ENCODE measurements at places on chromosomes 6 and 20. TPM values are rescaled to one million over a fixed set of nuclear protein-coding genes. Genes with fewer than 3 reads are reported as not detected.

DNA sequence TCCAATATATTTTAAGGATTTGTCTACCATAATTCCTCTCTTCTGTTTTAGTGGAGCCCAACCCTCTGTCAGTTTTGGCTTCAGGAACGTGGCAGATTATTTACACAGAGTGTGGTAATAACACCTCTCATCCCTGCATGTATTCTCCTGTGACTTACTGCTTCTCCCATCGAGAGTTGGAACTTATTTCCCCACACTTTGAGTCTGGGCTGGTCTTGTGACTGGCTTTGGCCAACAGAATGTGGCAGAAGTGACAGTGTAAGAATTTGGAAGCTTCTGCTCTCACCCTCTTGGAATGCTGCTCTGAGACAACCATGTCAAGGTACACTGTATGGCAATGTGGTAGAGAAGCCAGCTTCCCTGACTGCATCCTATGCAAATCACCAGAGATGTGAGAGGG, 407.7 kb downstream of the EPM2A start:
- DNase-seq, result no peak

- no peak for DNase-seq
These were observed 191.2 kb upstream of the TCF21 start for GRCh38 chr6:133697666-133698065.

DNA sequence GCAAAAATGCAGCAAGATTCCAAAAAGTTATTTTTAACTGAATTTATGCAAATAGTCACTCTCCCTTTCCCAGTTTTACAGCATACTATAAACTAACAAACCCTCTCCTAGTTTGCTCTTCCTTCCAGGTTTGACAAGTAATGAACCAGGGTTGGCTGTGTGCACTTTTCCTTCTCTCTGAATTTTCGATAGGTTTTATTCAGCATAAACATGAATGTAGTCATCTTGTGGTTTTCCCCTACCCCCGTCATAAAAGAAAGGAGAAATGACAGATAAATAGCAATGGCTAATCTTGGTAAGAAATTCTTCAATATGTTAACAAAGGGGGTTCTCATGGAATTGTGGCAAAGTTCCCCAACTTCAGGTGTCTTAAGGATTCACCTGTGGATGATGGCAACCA, 26.3 kb downstream of the PRDM1 start:
- DNase-seq, result no peak

DNA sequence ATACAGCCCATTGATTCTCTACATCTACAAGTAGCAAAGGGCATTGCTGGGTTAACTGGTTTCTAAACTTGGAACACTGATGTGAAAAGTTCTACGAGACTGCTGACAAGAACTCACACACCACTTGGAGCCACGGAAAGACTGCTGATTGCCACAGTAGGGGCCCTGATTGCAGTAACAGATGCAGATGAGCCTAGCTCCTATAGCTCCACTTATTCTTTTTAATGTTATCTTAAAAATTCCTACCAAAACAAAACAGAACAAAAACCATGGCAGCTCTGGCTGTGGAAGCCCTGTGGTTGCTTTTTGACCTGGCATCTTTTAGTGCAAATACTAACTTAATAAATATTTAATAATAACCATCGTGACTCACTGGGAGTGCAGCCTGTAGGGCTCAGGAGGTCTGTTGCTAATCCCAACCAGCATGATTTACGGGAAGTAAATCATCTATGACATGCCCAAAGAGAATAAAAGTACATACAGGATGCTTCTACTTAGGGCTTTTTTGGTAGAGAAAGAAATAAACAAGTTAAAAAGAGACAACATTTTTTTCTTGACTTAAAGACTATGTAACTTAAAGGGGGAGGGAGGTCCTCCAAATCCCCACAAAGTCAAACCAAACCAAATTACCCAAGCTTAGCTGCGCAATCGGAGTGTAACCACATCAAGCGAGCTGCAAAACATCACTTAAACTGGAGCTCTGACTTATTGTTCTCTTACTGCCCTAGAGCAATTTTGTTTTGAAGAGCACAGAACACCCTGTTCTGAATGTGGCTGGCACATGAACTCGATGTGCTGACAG, 87.2 kb downstream of the FKBP5 start:
- no peak for DNase-seq

- DNase-seq, result no peak
These were observed 144.5 kb downstream of the CEBPB start for GRCh38 chr20:50335105-50335504.

DNA sequence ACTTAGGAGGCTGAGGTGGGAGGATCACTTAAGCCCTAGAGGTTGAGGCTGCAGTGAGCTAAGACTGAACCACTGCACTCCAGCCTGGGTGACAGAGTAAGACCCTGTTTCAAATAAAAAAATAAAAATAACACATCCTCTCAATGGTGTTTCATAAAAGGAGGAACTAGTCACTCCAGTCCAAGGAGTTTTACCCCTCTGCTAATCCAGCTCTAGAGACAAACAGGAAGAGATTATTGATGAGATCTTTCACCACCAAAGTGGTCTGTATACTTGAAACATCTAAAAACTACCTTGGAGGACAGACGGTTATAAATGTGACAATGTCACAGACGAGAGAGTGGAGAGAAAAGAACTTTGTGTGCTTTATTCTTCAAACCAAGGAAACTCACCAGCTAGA, 58.2 kb downstream of the PIGU start:
- DNase-seq, result no peak

HLA-DRB1 gene
- total RNA-seq, result 80.3 TPM

DNA sequence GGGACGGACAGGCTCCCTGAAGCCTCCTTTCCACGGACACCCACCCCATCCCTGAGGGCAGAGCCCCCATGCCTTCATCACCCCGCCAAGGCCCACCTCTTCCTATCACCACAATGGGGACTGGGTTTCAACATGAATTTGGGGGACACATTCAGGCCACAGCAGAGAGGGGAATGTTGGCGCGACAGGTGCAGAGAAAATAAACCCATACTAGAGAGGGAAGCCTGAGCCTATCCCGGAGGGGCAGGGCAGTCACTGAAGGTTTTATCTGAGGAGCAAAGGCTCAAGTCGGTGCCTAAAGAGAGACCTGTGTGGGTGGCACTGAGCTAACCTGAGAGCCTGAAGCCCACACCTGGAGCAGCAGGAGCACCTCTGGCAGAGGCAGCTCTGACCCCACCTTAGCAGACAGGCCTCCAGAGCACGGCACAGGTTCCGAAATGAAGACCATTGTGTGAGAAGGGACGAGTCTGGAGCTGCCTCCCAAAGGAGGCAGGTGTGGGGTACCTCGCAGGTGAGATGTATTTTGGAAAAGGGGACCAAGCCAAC, 180.6 kb upstream of the PDE10A start:
- DNase-seq, result no peak

DNA sequence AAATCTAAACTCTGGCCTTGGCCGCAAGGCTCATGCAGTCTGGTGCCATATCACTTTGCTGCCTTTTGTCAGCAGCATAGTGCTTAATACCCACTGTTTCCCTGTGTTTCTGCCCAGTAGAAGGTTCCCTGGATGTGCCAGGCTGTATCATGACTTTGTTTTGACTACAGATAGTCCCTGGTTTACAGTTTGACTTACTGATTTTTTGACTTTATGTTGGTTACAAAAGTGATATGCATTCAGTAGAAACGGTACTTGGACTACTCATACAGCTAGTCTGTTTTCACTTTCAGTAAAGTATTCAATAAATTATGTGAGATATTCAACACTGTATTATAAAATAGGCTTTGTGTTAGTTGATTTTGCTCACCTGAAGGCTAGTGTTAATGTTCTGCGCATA, 19.0 kb downstream of the RALY start:
- DNase-seq, result no peak

TFAP2C gene
- total RNA-seq, result 0.49 TPM

DNA sequence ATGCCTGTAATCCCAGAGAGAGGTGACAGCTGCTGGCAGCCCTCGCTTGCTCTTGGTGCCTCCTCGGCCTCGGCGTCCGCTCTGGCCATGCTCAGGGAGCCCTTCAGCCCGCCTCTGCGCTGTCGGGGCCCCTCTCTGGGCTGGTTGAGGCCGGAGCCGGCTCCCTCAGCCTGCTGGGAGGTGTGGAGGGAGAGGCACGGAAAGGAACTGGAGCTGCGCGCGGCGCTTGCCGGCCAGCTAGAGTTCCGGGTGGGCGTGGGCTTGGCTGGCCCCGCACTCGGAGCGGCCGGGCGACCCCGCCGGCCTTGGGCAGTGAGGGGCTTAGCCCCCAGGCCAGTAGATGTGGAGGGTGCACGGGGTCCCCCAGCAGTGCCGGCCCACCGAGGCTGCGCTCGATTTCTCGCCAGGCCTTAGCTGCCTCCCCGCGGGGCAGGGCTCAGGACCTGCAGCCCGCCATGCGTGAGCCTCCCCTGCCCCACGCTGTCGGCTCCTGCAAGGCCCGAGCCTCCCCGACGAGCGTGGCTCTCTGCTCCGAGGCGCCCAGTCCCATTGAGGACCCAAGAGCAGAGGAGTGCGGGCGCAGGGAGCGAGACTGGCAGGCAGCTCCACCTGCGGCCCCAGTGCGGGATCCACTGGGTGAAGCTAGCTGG, 34.6 kb downstream of the C6orf52 start:
- DNase-seq, result no peak

DNA sequence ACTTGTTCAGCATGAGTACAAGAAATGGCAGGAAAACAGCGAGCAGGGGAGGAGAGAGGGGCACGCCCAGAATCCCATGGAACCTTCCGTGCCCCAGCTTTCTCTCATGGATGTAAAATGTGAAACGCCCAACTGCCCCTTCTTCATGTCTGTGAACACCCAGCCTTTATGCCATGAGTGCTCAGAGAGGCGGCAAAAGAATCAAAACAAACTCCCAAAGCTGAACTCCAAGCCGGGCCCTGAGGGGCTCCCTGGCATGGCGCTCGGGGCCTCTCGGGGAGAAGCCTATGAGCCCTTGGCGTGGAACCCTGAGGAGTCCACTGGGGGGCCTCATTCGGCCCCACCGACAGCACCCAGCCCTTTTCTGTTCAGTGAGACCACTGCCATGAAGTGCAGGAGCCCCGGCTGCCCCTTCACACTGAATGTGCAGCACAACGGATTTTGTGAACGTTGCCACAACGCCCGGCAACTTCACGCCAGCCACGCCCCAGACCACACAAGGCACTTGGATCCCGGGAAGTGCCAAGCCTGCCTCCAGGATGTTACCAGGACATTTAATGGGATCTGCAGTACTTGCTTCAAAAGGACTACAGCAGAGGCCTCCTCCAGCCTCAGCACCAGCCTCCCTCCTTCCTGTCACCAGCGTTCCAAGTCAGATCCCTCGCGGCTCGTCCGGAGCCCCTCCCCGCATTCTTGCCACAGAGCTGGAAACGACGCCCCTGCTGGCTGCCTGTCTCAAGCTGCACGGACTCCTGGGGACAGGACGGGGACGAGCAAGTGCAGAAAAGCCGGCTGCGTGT, 11.6 kb downstream of the TNFAIP3 start:
- DNase-seq, result no peak

MUC22 gene
- not detected for total RNA-seq

DNA sequence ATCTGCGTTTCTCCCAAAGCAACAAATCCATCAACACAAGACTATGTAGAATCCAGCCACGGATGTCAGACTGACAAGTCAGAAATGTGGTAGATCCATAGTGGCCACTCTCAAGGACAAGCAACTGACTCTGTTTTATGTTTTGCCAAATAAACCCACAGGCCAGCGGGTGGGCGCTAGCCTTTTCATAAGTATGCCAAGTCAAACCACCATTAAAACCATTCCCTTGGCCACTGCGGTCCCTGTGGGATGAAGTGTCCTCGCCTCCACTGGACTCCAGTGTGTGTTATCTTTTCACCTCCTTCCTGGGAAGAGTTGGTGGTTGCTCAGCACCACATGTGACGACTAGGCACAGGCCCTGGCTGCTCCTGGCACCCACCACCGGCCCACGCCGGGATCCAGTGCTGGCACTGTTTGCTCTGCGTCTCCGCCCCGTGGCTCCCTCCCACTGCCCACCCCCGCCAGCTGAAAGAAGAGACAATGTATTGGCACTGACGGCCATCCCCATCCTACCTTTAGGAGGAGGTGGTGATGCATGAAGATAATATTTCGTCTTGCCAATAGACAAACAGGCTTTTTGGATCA, 103.4 kb downstream of the FOXC1 start:
- no peak for DNase-seq

RGL2 gene
- 83.5 TPM for total RNA-seq

RNF217 gene
- total RNA-seq, result 36.3 TPM

LZTS3 gene
- total RNA-seq, result 18.1 TPM

BHLHE23 gene
- total RNA-seq, result not detected

GRCh38 chr6:138724015-138724414, 49.6 kb upstream of the CCDC28A start:
- DNase-seq, result no peak

DNA sequence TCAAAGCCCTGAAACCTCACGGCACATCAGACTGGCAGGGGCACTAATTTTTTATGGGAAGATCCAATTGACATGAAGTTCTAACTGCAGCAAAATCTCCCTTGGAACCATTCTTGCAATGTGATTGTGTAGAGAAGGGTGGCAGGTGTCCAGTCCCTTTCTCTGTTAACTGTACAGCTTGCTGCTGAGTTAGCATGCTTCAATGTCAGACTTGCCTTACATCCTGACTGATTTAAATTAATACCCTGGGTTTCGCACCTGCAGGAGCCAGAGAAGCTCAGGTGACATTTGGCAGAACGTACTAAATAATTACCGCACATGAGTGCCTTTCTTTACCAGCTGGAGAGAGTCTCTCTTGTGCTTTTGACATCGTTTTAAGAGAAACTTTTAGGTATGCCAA, 123.0 kb downstream of the DOK5 start:
- DNase-seq, result no peak

DNA sequence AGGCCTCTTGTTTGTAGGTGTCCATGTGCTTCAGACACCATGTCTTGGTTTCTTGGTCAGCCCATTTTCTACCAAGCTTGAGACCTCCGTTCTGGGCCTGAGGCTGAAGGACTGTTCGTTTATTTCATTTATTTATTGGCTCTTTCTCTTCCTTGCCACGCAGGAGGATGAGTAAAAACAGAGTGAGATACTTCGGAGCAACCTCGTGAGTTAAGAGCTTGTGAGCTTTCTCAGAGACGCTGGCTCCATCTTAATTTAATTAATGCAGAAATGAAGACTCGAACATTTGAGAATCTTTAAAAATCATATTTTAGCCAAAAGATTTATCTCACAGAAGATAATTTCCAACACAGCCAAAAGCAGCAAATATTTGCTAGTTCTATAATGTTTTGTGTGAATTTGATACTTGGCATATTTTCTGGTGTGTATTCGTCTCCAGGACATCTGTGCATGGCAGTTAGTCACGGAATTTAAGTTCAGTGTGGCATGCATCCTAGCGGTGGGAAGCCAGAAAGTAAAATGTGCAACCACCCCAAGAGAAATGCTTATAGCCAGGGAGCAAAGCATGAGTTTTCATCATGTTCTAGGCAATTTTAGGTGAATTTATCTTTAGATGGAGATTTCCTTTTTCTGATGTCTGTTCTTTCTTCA, 76.0 kb downstream of the THBS2 start:
- no peak for DNase-seq

GRCh38 chr6:20946022-20946421, 411.8 kb downstream of the CDKAL1 start:
- DNase-seq, result no peak

VGLL2 gene
- not detected for total RNA-seq

DNA sequence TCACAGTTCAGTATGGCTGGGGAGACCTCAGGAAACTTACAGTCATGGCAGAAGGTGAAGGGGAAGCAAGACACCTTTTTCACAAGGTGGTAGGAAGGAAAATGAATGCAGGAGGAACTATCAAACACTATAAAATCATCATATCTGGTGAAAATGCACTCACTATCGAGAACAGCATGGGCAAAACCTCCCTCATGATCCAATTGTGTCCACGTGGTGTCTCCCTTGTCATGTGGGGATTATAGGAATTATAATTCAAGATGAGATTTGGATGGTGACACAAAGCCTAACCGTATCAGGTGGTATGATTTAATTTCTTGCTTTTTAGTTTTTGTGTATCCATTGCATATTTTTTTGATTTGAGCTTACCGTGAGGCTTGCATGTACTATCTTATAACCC, 133.2 kb upstream of the SYNCRIP start:
- no peak for DNase-seq

FOXF2 gene
- 0.41 TPM for total RNA-seq

ARG1 gene
- 1.1 TPM for total RNA-seq

Measured in thoracic aorta (tissue), 2 donors.